Activated CD8-positive, alpha-beta memory T cell treated with anti-CD3 and anti-CD28 coated beads for 4 hours (primary cell): ENCODE measurements at places on chromosomes 7 and 10.

- no peak for DNase-seq
These were observed 177.0 kb upstream of the AKR1E2 start for GRCh38 chr10:4648999-4649398.

GRCh38 chr10:114408112-114408967 lies 4.0 kb upstream of the AFAP1L2 start:
- DNase-seq = no peak

DNA sequence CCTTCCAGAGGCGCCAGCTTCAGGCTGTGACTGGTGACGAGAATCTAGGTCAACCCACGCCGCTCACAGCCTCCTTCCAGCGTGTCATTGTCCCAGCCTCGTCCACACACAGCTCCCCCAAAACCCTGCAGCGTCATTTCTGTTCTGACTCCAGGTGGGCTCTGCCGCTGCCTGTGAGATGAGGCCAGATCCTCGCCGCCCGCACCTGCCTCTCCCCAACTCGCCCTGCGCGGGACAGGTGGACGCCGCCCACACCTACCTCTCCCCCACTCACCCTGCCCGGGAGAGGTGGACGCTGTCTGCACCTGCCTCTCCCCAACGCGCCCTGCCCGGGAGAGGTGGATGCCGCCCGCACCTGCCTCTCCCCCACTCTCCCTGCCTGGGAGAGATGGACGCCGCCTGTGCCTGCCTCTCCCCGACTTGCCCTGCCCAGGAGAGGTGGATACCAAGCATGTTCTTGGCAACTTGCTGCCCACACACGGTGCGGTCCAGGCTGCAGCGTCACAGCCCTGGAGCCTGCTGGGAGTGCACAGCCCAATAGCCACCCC lies 32.0 kb upstream of the CFAP46 start:
- DNase-seq = no peak

DNA sequence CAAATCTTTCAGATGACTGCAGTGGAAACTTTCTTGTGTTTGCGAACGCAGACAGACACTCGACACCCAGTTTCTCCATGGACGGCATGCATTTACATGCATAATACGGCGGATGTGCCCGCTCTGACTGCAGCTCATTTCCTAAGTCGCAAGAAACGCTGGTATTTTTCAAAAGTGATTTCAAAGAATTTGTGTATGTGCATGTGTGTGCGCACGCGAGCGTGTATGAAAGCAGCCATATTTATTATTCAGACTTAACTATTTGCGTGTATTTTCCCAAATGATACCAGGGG lies 436.5 kb upstream of the MGMT start:
- no peak for DNase-seq

DNA sequence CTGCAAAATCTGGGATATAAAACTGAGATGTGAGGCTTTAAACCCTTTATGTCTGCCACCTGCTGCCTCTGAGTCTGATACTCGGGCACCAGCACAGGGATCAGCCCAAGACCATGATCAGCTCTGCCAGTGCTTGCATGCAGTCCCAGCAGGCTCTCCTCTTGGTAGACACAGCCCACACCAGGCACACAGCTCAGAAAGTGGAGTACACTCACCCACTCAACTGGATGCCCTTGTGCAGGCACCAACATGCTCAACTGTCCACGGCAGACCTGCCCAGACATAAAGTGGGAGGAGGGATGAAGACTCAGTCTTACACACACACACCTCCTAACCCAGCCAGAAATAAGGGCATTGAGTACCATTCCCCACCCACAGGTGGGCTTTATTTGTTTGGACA lies 18.2 kb upstream of the MYH16 start:
- DNase-seq = no peak
